Aorta (tissue), 5 donors: ENCODE measurements at places on chromosomes 5 and 9. TPM values are rescaled to one million over a fixed set of nuclear protein-coding genes. Genes with fewer than 3 reads are reported as not detected.
A peak's percentile ranks its signal among the peaks of the same experiment; 100 is the strongest.

DAPK1 gene
- total RNA-seq = 41.7 TPM

LHX6 gene
- 13.8 TPM for total RNA-seq

LAMC3 gene
- total RNA-seq = 0.39 TPM

C9orf153 gene
- total RNA-seq = 1.3 TPM

IL5 gene
- total RNA-seq = not detected

GRCh38 chr5:82901281-82901888, 175.8 kb downstream of the TMEM167A start:
- no peak for DNase-seq

DNA sequence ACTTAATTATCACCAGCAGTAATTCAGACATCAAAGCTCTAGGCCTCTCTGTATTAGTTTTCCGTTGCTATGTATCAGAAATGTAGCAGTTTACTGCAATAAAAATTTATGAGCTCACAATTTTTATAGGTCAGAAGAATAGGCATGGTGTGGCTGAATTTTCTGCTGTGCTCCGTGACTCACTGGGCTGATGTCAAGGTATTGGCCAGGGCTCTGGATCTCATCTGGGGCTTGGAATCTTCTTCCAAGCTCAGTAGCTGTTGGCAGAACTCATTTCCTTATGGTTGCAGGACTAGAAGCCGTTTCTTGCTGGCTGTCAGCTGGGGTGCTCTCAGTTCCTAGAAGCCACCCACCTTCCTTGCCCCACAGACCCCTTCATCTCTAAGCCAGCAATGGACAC, 66.3 kb downstream of the PSAT1 start:
- no peak for DNase-seq

DNA sequence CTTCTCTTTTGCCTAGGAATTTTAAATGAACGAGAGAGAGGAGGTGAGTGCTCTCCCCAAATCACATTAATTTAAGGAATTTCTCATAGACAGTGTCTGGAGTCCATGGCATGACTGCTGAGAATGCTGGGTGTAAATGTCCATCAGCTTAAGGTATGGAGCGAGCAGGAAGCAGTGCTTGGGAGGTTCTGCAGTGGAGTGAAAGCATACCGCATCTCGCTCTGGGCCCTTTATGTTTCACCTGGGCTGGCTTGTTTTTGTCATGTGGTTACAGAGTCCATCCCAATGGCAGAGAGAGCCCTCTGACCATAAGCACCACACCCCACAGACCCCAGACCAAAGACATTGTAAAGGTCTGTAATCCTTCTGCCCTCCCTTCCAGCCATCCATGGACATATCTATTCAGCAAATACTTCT, 20.6 kb upstream of the TNFAIP8 start:
- no peak for DNase-seq

DNA sequence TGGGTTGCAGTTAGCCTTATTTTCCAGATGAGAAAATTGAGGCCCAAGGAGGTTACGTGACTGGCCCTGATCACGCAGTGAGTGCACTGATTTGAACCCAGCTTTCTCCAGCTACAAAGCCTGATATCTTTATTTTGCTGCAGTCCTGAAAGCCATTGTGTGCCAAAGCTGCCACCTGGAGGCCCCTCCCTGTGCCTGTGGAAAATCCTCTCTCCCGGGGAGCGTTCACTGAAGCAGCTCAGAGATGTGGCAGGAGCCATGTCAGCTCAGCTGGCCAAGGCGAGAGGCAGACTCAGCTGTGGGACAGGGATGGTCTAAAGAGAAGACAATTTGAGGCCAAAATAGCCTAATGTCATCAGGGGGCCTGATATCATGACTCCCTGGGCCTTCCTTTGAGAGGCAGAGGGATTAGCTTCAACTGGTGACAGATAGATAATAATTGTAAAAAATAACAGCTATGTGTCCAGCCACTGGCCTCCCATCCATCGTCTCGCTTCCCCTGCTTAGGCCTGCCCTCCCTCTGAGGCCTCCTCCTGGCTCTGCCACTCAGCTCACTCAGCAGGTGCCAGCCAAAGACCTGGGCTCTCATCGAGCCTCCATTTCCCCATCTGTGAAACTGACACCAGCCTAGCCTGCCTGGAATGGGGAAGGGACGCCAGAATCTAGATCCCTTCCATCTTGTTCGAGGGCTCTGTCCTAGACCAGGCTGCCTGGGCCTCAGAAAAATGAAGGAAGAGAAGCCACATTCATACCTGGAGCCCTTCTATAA, 74.3 kb upstream of the GGTA1 start:
- DNase-seq = no peak

GRCh38 chr9:7520396-7520795, 279.2 kb downstream of the DMAC1 start:
- no peak for DNase-seq

DNA sequence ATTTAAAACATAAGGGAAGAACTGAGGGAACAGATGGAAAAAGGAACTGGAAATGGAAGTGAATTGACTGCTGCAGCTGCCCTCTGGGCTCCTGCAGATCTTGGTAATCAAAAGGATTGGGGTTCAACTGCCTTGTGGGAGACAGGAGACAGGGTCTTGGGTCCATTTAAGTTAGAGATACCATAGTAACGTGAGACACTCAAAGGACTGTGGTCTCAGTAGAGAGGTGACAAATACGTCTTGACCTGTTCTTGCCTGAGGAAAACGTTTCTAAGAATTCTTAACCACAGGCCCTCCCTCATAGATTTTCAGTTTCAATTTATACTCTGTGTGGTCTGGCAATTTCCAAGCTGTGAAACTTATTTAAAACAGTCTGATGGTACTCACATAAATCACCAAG, 100.8 kb upstream of the DHFR start:
- no peak for DNase-seq

DNA sequence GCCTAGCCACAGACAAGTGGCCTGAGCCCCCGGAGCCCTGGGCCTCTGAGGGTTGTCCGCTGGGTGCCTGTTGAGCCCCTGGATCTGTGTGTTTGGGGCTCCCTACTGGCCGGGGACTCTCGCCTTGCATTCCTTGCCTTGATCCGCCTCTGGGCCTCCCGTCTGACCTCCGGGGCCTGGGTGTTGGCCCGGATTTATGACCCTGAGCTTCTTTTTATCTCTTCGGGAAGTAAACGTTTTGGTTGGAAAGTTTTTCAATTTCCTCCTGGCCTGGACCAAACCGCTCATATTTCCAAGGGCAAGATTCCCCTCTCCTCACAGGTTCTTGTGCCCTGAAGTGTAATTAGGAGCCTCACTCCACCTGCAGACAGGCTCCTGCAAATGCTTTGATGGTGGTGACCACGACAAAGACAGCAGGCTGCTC, 69.3 kb upstream of the EGFLAM start:
- DNase-seq = no peak

DNA sequence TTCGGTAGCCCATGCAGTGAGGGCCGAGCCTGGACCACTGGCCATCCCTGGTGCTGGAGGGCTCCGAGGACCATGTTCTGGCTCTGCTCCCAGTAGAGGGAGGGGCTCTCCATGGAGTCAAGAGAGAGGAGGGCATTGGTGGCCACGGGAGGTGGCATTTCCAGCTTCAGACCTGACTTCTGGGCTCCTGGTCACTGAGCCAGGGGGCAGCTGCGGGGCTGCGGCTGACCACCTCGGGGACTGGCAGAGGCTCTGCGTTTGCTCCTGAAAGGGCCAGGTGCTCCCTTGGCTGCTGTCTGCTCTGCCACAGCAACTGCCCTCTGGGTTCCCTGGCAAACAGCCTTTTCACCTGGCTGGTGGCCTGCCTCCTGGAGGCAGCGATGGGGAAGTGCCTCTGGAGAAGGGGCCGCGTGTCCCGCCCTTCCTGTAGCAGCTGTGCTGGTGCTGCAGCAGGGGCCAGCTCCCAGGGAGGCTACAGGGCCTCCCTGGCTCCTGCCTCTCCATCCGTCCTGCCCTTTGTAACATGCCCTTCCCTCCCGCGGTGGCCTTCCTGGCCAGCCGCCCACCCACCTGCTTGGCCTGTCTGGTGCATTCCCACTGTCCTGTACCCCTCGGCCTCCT, 144.6 kb downstream of the CACNA1B start:
- DNase-seq = peak; percentile 63

DNA sequence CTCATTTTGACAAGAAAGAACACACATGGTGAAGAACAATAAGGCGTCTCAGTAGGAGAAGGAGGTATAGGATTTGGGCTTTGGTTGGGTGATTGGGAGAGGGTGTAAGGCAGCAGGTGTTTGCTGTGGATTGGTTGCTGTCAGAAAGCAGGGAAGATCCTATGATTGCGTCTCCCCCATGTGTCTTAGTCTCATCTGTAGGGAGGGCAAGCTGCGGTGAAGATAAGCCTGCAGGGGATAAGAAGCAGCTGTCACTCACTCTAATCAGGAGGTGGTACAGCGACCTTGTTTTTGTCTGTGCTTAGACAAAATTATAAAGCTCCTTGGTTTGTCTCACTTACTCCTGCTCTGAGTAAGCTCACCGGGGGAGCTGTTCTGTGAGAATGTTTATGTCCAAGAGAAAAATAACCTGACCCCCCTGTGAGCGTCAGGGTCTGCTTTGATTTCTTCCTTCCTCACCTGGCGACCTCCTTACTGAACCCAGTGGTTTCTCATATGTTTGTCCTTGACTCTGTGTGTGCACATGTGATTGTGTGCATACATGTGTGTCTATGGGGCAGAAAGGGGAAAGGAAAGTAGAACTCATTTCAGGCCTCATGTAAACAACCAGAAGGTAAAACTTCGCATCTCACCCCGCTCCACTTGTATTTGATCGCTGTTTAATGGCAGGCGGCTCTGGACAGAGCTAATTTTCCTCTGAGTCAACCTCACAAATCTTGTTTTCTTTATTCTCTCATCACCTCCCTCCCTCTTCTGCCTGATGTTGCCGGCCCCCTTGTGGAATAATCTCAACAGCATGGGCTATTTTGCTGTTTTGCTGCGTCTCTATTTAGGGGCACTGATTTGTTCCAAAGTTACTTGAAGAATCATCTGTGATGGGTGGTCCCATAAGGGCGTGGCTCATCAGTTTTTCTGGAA, 105.6 kb downstream of the TENT4A start:
- no peak for DNase-seq

GRCh38 chr5:61245486-61245885, 83.2 kb upstream of the SMIM15 start:
- DNase-seq = no peak

GRCh38 chr5:177526791-177527190, 10.0 kb upstream of the DDX41 start:
- DNase-seq = peak; percentile 30

GRCh38 chr9:14325147-14325546, 11.2 kb upstream of the NFIB start:
- DNase-seq = no peak

- no peak for DNase-seq
Observed at GRCh38 chr9:72864327-72864726, 88.5 kb downstream of the ALDH1A1 start.

DNA sequence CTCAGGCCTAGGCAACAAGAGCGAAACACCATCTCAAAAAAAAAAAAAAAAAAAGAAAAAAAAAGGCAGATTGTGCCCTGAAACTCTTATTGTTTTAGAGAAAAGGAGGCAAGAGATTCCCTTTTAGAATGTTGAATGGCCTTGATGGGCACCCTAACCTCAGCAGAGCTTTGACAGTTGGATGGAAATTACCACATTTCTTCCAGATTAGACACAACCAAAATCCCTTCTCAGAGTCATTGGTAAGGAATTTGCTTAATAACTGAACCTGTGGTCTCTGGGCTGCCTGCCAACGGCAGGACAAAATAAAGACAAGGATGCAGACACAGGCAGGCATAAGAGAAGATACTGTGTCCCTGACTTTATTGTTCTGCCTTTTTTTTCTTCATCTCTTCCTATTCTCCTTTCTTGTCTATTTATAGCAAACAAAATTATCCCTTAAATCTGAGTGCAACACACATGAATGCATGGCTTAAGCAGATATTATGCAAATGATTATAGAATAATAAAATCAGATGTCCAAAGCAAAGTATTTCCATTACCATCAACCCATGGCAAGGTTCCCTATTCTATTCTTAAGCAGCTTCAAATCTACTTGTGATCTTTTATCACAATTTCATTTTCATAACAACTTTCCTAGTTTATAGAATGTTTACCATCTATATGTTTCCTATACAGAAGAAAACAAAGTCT, 37.3 kb upstream of the TRIO start:
- DNase-seq = peak; percentile 85
